NB4 (cell line): ENCODE measurements at places on chromosomes 12 and 14.

- DNase-seq = no peak
Measured at GRCh38 chr12:93621986-93622385, 49.5 kb downstream of the SOCS2 start.

GRCh38 chr14:94850309-94851211 lies 80.6 kb upstream of the GSC start:
- DNase-seq = no peak

DNA sequence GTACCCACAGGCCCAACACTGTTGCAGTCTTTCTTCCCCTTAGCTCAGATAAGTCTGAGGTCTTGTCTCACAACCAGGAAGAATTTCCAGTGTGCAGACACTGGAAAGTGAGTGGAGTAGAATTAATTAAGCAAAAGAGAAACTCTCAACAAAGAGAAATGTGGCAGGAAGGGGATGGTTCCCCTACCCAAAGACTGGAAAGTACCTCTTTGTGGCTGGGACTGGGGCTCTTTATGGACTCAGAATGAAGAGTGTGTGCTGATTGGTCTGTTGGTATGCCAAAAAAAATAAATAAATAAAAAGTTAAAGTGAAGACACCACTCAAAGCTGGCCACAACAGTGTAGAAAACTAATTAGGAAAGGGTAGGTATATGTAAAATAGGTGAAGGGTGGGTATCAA lies 26.4 kb downstream of the GLIPR1L1 start:
- DNase-seq = no peak

DNA sequence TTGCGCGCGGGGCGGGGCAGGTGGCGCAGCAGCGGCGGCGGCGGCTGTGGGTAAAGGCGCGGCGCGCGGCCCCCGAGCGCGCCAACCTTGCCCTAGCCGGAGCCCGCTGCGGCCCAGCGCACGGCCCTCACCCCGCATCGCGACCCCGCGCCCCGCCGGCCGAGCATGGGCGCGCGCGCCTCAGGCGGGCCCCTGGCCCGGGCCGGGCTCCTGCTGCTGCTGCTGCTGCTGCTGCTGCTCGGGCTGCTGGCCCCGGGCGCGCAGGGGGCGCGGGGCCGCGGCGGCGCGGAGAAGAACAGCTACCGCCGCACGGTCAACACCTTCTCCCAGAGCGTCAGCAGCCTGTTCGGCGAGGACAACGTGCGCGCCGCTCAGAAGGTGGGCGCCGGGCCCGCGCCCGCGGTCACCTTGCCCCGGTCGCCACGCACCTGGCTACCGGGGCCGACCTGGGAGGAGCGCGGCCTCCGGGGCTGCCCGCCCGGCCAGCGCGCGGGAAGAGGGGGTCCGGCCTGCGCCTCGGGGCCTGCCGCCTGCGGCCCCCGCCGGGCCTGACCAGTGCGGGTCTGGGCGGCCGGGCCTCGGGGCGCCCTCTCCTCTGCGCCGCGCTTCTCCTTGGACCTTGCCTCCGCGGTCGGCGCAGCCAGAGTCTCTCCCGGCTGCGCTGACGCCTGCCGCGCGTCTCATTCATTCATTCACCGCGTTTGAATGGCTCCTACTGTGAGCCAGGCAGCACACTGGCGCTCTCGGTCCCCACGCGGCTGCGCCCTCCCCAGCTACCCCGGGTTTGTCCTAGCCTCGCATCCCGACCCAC lies at the start of gene BRI3BP:
Gene BRI3BP (plus strand): TSS at position 20 of the 811 bp plus-strand sequence. CDS start 146 bp downstream, at position 166.
- peak; percentile 86 for DNase-seq

DNA sequence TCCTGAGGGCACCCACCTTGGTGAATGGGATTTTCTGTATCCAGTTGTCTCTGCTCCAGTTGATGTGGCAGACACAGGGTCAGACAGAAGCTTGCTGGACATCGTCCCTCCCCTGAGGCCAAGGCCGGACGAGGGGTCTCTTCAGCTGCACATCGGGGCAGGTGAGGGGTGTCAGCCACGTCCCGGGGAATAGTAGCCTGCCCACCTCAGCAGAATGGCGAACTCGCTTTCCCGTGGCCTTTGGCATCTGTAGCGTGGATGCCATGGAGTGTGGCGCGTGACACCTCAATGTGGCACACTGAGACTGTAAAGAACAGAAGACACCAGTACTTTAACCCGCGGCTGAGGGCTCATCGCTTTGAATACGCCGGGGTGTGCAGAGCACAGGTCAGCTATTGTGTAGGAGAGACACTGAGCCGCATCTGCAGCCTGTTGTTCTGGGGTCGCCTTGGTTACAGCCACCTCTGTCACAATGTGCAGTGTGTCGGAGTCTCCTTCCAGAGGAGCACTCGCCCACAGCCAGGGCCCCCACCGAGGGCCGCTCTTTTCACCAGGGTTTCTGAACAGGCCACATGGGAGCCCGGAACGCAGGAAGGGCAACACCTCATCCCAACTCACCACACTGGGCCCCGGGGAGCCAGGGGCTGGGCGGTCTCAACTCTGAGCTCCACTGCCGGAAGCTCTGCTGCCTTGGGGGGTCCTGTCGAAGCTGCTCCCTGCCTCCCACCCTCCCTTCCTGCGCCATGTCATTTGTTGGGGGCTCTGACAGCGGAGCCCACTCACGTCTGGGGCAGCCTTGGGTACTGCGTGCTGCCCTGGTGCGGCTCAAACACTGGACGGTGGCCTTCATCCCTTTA lies 77.0 kb downstream of the ADGRD1 start:
- DNase-seq = no peak

- DNase-seq = no peak
Measured at GRCh38 chr12:127599436-127599835, 667.5 kb upstream of the TMEM132C start.

DNA sequence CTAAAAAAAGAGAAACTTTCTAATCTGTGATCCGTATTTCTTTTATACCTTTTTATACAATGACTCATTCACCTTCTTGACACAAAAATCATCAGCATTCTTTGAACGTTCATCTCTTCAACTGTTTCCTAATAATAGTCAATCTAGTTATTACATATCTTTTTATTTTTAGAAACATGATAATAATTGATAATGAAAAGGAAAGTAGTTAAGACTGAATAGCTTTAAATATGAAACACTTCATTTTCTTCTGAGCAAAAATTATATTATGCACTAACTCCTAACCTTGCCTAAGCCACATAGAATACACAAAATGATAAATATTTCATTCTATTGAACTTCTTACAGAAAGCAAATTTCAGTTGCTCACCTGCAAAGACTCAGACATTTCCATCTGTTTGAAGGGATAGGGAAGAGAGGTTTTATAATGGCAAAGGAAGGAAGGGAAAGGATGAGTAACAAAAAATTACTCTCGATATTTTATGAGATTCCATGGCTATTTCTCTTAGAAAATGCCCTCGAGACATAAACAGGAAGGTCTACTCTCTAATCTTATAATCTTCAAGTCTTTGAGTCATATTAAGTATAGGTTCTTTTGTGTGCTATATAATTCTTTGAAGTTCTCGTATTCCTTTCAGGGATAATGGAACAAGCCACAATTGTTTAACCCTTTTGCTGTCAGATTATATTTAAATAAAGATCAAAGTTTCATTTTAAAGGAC lies 7.5 kb upstream of the KLHL42 start:
- no peak for DNase-seq

GRCh38 chr14:97723819-97724218 lies 926.6 kb downstream of the VRK1 start:
- no peak for DNase-seq

GRCh38 chr12:93667672-93668071 lies 9.5 kb upstream of the CRADD start:
- no peak for DNase-seq

DNA sequence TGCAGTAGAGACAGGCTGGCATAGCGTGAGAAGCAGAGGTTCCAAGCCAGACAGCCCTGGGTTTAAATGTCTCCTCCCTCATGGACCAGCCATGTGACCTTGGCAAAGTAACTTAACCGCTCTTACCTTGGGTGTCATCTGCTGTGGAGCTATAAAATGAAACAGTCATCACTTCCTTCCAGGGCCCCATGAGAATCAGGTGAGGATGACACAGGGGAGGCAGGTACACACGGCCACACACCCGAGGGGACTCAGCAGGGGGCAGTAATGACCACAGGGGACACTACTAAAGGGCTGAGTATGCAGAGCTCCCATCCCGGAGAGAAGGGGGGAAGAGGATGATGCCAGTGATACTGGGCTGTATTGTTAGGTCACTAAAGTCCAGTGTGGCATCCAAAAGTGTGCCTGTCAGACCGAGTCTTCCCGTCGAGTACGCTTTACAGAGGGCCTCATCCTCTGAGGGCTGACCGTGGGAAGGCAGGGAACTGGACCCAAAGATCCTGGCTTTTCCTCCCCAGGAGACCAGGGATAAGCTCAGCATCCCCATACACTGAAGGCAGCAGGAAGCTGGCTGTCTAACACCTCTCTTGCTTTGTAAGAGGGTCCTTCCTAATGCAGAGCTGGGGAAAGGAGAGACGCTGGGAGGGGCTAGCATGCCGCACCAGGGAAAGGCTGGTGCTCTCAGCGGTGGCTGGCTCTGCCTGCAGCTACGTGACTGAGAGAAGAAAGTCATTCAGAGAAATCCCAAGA lies 94.2 kb downstream of the SINHCAF start:
- DNase-seq = no peak

GRCh38 chr12:92334552-92334951 lies 188.9 kb upstream of the BTG1 start:
- DNase-seq = no peak

GRCh38 chr12:58586762-58587161 lies 333.5 kb downstream of the LRIG3 start:
- no peak for DNase-seq

- no peak for DNase-seq
Measured at GRCh38 chr12:128940974-128941373, 87.7 kb downstream of the GLT1D1 start.
